AG08395 (cell line): ENCODE measurements at places on chromosomes 4 and X.

DNA sequence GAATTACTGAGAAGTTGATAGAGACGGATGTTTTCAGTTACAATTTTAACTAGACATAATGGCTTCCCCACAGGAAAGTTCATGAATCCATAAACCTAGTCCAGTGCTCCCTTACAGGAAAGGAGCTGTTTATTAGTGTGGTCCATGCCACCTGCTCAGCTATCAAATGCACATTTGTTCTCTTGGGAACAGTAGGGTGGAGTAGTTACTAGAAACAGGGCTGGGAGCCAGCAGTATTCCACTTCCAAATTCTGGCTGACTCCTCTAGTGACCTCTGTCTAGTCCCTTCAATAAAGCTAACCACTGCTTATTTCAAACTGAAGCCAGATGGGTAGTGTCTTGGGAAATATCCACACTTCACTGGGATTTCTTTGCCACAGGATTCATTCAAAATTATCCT is 88.4 kb upstream of the TLL1 start:
- no peak for DNase-seq

GRCh38 chr4:97917115-97917514 is 226.2 kb downstream of the STPG2 start:
- DNase-seq = no peak

GRCh38 chr4:39571054-39571453 is 43.8 kb upstream of the UGDH start:
- DNase-seq = no peak

- no peak for DNase-seq
Measured at GRCh38 chr4:158808399-158808798, 39.6 kb downstream of the FNIP2 start.

DNA sequence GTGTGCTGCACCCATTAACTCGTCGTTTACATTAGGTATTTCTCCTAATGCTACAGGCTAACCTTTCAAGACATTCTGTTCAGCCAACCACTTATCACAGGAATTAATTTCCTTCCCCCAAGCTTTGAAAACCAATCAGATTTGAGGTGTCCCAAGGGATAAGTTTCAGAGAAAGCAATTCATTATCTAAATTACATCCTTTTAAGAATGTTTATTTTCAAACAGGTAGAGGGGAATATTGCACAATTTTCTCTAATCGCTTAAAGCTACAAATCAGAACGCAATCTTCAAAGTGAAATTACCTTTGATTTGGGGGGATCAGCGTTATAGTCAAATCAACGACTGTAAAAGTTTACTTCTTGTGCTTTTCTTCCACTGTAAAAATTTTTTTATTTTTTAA is 1.6 kb downstream of the CLOCK start:
- DNase-seq = no peak

GRCh38 chr4:107552306-107552705 is 167.7 kb downstream of the PAPSS1 start:
- DNase-seq = no peak

DNA sequence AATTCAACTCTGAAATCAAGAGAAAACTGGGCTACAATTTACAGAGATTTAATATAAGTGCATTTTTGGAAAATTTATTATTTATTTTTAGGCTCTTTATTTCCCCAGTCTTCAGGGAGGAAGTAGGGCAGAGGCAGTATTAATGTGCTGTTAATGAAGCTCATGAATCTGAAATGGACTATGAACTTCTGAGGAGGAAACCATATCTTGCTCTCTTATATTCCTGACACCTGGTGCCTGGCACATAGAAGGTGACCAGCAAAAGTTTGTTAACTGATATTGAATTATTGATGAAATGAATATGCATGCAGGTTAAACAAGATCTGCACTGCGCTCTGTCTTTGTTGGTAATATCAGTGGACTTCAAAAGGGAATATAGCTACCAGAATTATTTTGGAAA is 55.1 kb downstream of the UGT8 start:
- DNase-seq = no peak

- DNase-seq = no peak
Measured at GRCh38 chrX:70446380-70447350, 2.0 kb downstream of the DLG3 start.

DNA sequence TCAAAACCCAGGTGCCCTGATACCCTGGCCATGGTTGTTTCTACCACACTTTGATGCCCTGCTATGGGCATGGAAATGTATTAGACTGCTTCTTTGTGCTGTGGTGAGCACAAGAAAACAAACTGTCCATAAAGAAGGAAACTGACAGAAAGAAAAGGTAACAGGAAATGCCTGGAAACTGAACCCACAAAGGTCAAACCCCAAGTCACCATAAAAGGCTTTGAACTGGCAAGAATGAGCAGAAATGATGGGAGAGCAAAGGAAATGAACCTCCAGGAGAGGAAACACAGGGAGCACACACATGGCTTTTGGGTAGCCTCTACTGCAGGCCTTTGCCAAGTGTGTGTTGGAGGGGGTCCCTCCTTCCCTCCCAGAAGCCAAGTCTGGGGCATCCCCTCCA is 35.0 kb downstream of the LHFPL1 start:
- no peak for DNase-seq

- DNase-seq = no peak
Measured at GRCh38 chr4:136893573-136893972, 638.7 kb downstream of the PCDH18 start.

DNA sequence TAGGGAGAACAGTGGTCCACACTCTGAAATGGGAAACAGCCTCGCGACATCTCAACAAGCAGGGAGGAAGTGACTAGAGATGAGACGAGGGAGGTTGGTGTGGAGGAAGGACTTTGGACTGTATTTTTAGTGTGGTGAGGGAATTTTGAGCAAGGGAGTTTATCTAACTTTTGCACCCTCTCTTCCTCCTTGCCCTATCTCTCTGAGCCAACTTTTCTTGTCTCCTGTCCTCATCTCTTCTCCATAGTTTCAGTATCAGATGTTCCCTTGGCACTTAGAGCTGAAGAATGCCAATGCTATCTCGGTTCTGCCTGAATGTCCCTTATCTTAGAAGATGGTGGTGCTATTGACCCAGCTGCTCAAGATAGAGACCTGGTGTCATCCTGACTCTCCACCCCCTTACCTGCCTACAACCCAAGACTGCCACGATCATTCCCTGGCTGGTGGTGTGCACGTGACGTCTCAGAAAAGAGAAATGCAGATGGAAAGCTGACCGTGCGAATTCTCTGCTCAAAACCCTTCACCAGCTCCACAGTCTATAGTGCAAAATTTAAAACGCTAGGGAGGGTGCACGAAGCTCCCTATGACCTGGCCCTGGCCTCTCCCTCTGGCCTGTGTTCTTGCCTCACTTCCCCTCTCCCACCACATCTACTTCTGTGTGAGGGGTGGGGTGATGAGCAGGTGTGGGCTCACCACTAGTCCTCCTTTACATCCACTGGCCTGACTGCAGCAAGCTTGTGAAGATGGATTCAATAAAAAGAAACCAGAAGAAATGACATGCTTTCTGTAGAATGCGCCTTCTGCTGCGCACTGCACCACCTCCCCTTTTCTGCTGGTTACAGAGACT is 20.9 kb downstream of the MPP1 start:
- DNase-seq = no peak

DNA sequence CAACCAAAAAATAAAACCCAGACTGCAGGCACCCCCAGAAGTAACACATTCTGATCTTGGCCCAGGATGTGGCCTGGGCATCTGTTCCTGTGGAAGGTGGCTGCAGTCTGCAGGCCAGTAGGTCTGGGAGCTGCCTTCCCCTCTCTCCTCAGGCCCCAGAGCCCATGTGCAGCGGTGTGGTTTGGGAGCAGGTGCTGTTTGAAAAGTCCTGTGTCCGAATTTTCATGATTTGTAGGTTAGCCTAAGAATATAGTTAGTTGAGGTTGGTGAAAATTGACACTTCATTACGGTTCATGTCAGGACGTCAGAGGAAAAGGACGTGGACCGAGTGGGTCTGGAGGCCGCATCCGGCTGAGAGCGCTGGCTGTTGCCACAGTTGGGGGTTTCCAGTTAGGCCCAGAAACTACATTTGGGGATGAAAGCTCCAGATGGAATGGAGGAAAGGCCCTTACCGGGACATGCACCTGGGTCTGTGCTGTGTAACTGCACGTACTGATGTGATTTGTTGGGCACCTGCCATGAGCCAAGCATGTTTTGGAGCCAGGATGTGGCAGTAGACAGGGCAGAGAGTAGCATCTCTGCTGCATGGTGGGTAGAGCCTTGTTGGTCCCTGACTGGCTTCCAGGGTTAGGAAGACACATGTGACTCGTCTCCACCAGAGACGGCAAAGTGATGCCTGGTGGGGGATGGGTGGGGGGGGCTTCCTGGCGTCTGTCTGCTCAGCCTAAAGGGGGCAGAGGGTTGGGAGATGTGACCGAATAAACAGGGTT is 21.7 kb upstream of the HGFAC start:
- no peak for DNase-seq

- DNase-seq = peak; percentile 83
Measured at GRCh38 chr4:78565971-78566372, 14.4 kb downstream of the ANXA3 start.

- DNase-seq = no peak
Measured at GRCh38 chrX:151983186-151983585, 8.7 kb upstream of the GABRE start.

DNA sequence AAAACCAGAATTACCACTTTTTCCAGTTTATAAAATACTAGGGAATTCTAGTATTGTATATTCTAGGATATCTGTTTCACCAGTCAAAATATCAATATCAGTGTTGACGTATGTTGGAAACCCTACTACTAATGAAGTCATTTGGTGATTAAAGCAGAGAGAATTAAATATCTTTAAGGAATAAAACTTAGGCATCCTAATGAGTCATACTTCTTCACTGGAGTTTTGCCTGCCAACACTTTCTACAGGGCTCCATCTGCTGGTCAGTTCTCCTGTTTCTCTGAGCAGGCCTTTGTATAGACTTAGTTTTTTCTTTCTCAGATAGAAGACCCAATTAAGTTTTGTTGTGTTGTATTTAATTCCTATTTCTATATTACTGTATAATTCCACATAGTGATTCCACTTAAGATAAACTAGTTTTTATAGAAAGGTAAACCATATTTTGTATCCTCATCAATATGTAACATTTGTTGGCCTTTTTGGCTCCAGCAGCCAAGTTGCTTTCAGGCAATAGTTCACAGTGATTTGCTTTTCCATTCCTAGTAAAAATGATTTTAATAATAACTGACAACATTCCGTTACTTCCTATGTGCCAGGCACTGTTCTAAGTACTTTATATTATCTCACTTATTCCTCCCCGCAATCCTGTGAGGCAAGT is 3.5 kb downstream of the AP1AR start:
- peak; percentile 77 for DNase-seq

DNA sequence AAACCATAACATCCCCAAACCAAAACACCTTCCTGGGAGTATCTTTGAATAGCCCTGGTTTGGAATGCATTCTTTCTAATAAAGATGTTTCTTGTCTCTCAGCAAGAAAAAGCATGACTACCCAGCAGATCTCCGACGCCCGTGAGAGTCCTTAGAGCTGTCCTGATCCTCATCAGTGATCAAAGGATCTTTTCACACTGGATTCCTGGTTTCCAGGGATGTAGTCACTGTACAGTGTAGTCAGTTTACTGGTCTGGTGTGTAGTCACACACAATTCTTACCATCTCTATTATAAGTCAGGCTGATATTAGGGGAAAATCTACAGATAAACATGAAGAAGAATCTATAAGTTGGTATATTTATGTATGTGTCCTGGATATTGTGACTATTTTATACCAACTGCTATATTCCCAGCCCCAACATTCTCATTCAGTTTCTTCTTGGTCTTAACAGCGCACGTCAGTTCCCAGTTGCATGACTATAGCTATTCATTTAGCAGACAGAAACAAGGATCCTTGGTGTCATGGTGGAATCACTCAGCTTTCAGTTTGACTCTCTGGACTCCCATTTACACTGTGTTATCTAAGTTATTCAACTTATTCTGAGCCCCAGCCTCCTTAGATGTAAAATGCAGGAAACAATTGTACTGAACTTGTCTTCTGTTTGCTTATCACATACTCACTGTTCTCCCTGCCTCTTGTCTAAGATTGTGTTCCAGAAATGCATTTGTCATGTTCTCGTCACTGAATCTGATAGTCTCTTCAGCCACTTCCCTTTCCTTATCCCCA is 68.3 kb downstream of the SLIT2 start:
- no peak for DNase-seq

DNA sequence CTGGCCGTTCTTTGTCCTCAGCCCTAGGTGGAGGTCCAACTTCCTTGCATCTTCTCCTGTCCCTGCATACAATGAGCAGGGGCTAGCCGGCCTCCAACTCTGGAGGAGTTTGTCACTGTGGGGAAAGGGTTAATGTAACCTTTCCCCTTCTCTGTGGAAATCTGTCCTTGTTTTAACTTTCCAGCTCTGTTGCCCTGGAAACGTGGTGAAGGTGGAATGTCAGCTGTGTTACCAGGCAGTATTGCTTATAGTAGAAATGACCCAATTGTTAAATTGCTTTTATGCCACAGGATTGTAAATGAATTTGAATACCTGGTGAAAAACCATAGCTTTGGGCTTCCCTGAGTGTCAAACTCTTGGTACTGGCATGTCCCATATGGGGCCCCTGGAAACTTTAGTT is 131.6 kb upstream of the SCML1 start:
- DNase-seq = peak; percentile 34

DNA sequence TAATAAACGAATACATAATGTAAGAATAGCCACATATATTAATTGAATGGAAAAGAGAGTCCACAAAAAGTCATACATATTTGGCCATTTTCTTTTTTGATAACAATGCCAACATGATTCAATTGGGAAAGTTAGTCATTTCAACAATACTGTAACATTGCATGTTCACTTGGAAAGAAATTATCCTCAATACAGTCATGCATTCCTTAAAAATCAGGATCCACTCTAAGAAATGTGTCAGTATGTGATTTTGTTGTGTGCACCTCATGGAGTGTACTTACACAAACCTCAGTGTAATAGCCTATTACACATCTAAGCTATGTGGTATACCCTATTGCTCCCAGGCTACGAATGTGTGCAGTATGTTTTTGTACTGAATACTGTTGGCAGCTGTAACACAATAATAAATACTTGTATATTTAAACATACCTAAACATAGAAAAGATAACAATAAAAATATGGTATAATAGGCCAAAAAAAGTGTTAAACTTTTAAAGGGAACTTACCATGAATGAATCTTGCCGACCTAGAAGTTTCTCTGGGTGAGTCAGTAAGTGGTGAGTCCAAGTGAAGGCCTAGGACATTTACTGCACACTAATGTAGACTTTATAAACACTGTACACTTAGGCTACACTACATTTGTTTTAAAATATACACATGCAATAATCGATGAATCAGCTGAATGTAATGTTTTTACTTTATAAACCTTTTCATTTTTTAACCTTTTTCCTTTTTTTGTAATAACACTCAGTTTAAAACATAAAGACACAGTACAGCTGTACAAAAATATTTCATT is 806.8 kb downstream of the PCDH18 start:
- DNase-seq = no peak

GRCh38 chrX:19443869-19444526 is 71.3 kb downstream of the MAP3K15 start:
- DNase-seq = no peak

GRCh38 chrX:3748052-3748559 is 34.7 kb upstream of the PRKX start:
- DNase-seq = no peak

GRCh38 chr4:33090910-33091309 is 2370.7 kb downstream of the PCDH7 start:
- no peak for DNase-seq

- DNase-seq = peak; percentile 45
Measured at GRCh38 chr4:39083164-39083563, 21.1 kb downstream of the KLHL5 start.
